ENCODE measurements at places on chromosomes 13 and 19.

GRCh38 chr19:41616792-41617621, 9.9 kb downstream of the CEACAM4 start:
- no peak for DNase-seq

DNA sequence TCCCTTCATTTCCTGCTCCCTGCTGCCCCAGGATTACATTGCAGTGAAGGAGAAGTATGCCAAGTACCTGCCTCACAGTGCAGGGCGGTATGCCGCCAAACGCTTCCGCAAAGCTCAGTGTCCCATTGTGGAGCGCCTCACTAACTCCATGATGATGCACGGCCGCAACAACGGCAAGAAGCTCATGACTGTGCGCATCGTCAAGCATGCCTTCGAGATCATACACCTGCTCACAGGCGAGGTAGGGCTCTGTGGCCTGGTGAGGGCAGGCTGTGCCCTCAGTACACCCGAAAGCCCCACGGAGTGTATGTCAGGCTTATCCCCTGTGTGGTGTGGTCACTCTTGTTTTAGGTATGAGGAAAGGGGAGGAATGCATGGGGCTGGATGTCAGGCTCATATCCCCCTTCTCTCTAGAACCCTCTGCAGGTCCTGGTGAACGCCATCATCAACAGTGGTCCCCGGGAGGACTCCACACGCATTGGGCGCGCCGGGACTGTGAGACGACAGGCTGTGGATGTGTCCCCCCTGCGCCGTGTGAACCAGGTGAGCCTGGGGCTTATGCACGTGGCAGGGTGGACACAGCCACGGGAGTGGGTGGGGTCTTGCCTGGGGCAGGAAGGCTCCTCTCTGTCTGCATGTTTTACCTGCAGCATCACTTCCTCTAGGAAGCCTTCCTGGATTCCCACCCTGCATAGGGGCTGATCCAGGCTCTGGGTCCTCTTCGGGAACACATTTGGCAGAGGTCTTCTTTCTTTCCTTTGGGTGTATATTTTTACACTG, 2.3 kb upstream of the RNF225 start:
- no peak for DNase-seq

DNA sequence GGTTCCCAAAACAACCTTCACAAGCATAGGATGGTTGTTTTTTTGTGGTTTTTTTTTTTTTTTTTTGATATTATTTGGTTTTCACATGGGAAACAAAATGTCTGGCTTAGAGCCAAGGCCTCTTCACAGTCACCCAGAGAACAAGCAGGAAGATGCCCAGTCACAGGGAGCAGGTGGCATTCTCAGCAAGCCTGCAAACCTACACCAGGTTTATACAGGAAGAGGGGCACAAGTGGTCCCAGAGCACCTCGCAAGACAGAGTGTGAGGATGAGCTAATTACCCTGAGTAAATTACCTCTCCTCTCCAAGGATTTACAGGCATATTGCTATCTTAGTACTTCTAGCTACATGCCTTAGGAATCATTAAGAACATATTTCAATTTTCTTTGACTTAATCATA, 1375.6 kb downstream of the EFNB2 start:
- DNase-seq = peak; percentile 6

DNA sequence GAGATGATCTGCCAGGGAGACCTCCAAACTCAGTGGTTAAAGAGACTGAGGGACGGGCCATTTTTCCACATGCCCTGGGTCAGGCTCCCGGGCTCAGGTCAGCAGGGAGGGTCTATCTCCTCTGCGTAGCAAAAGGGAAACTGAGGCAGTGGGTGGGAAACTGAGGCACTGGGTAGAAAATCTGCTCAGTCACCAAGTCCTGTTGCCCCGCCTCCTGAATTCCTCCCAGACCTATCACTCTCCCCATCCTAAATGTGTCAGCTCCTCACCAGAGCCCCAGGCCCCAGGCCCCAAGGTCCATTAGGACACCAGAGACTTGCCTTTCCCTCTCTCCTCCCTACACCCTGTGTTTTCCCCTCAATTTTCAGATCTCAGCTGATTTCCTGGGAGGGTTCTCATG, 2.4 kb downstream of the CD320 start:
- DNase-seq = no peak

- DNase-seq = no peak
Measured at GRCh38 chr19:13181747-13182388, 31.7 kb downstream of the IER2 start.

DNA sequence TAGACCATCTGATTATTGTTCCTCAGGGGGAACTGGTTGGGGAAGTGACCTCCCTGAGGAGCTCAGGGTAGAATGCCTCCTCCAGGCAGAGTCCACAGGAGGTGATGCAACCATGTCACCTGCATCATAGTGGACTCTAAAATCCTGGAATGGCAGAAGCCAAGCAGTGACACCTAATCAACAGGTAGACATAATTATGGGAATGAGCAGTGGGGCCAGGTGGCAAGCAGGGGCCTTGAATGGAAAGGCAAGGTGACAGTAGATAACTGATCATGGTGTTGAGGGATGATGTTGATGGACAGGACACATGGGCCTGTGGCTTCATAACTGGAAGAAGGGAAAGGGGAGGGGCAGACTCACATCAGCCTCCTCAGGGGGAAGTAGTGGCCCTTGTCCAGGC, 27.3 kb upstream of the IRS2 start:
- peak; percentile 48 for DNase-seq

GRCh38 chr19:40667602-40668001, 22.8 kb downstream of the NUMBL start:
- DNase-seq = no peak

DNA sequence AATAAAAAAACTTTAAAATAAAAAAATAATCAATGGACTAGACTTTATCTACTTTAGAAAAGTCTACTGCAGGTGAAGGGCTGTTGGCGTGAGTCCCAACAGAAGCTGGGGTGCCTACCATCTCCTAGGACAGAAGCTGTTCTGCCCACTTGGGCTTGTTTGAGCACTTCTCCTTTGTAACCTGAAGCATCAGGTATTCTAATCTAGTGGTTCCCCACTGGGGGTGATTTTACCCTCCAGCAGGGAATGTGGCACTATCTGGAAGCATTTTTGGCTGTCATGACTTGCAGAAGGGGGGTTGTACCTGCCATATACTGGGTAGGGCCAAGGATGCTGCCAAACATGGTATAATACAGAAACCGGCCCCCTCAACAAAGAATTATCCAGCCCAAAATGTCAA, 16.2 kb upstream of the DOCK9 start:
- DNase-seq = no peak

DNA sequence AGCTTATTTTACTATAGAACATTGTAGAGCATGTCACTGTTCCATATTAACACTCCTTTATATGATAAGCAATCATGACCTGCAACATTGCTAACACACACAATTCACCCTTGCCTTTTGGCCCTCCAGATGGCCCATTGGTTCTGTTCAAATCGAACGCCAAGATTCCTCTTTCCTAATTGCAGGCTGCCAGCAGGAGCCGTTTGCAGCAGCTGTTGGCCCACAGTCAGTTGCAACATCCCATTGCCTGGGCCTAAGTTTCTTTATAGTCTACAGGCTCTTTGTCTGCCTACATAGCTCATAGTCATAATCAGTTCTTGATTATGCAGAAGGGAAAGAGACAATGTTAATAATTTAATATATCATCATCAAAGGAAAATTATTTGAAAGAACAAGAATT, 37.6 kb downstream of the KCTD12 start:
- peak; percentile 67 for DNase-seq

DNA sequence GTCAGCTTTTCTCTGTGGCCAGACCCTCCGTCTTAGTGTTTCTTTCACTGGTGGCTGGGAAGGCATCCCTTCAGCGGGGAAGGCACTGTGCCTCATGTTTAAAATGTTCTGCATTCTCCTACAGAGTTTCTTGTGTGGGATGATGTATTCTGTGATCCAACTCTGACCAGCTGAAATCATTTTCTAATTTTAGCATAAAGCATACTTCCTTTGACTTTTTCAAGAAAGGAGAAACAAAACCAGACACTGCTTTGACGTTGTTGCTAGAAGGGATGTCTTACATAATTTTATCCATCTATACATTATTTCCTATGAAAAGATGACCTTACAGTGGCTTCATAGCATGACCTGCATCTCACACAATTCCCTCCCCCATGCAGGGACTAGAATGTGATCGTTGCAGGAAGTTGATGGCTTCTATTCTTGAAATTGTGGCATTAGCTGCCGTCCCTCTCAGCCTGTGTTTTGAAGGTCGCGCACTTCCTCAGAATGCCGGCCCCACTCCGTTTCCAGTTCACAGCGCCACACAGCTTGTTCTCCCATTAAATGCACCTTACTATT, 38.6 kb upstream of the TEX29 start:
- DNase-seq = no peak

DNA sequence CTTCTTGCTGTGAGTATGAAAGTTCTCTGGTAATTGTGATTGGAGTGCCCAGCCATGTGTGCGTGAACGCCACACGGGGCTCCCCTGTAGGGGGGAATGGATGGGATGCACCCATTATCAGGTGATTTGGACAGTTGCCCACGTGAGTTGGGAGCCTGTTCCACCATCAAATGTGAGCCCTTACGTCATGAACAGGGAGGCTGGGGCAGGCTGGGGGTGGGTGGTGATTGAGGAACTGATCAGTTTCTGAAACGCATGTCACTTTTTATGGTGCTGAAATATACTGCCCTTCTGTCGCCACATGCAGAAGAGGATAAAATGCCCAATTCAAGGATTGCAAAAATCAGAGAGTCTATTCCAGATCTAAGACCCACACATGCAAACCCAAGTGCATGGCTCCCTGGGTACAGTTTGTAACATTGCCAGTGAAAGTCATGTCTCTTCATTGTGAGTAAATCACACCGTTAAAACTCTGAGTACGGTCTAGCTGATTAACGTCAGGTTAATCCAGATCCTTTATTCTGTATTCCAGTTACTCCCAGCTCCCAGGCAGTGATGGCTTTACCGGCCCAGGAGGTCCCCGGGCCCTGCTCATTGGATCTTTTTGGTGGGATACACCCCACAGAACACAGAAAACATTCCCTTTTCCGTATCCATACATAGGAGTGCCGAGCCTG, 90.2 kb downstream of the RAB20 start:
- DNase-seq = no peak

- no peak for DNase-seq
Measured at GRCh38 chr19:13840305-13841085, 36.4 kb upstream of the NANOS3 start.

- DNase-seq = no peak
Measured at GRCh38 chr13:112249644-112250610, 126.2 kb upstream of the SPACA7 start.

- no peak for DNase-seq
Measured at GRCh38 chr13:70571221-70571620, 463.0 kb upstream of the KLHL1 start.

DNA sequence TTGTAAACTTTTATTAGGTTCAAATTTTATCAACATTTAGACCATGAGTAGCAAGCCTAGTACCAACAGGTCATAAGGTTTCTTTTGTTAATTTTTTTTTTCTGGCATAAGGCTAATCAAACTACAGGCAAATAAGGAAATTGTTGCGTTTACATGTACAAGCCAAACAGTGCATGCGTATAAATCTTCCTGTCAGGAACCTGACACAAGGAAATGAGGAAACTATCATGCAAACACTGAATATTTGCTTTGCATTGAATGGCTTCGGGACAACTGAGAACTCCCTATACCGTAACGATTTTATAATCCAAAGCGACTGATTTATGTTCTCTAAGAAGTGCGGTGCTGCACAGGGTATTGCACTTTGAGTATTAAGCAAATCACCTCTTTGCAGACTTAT, 133.0 kb upstream of the TRPC4 start:
- peak; percentile 82 for DNase-seq

GRCh38 chr19:8363803-8364771, at the start of gene ANGPTL4:
TSS of gene ANGPTL4 (plus strand) at chr19:8364155. CDS start at chr19:8364322, 167 bp downstream.
- DNase-seq = peak; percentile 28

- DNase-seq = no peak
Measured at GRCh38 chr19:51796195-51796679, 1.3 kb downstream of the FPR3 start.

GRCh38 chr19:48290401-48290770, 20.5 kb downstream of the ZNF114 start:
- no peak for DNase-seq

DNA sequence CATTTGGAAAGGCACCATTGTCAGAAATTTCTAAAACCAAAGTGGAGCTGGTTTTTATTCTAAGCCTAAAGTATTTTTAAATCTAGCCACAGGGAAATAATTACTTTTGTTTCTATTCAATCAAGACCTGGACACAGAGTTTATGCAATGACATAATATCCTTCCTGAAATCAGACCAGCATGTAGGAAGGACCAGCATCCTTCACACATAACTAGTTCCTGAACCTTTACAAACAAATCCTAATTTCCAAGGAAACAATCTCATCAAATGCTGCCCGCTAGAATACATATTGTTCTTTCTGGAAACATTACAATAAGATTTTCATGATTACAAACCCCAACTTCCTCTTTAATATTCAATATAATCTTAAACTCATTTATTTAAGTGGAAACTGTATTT, 1.5 kb downstream of the STARD13 start:
- no peak for DNase-seq

GRCh38 chr13:71801781-71802180, 65.2 kb downstream of the DACH1 start:
- DNase-seq = peak; percentile 71

DNA sequence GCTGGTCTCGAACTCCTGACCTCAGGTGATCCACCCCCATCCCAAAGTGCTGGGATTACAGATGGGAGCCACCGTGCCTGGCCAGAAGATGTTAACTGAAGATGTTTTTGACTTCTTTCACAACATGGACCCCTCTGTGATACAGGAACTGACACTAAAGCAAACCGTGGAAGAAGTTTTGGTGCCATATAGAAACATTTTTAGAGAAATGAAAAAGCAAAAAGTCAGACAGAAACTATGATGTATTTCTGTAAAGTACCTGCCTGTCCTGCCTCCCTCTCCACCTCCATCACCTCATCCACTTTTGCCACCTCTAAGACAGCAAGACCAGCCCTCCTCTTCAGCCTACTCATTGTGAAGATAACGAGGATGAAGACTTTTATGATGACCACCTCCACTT, 11.3 kb downstream of the FBXO27 start:
- no peak for DNase-seq

DNA sequence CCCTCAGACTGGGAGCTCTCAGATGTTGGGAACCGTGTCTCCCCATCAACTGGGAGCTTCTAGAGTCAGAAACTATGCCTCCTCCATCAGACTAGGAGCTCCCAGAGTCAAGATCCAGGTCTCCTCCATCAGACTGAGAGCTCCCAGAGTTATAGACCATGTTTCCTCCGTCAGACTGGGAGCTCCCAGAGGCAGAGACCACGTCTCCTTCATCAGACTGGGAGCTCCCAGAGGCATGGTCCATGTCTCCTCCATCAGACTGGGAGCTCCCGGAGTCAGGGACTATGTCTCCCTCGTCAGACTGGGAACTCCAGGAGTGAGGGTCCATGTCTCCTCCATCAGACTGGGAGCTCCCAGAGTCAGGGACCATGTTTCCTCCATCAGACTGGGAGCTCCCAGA, 10.0 kb downstream of the CEACAM16 start:
- DNase-seq = no peak

- no peak for DNase-seq
Measured at GRCh38 chr13:95117092-95117491, 184.2 kb downstream of the ABCC4 start.

DNA sequence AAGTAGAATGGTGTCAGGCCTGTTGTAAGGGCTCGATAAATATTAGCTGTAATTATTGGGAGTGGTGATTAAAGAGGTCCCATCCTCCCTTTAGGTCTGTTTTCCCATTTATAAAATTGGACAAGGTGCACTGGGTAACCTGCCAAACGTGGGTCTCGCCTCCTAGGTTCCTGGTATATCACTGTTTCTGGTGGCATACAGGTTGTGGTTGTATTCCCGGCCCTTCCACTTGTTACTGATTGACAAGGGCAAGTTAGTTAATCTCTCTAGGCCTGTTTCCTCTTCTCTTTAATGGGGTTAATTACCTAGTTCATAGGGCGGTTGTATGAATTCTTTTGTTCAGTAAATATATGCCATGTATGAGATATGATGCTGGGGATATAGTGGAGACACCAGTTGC, 1.5 kb downstream of the PPP2R1A start:
- no peak for DNase-seq
